ENCODE measurements at places on chromosomes 2 and 18.
A peak's percentile ranks its signal among the peaks of the same experiment; 100 is the strongest.

- no peak for DNase-seq
These were observed 51.1 kb downstream of the COLEC12 start for GRCh38 chr18:449374-449773.

DNA sequence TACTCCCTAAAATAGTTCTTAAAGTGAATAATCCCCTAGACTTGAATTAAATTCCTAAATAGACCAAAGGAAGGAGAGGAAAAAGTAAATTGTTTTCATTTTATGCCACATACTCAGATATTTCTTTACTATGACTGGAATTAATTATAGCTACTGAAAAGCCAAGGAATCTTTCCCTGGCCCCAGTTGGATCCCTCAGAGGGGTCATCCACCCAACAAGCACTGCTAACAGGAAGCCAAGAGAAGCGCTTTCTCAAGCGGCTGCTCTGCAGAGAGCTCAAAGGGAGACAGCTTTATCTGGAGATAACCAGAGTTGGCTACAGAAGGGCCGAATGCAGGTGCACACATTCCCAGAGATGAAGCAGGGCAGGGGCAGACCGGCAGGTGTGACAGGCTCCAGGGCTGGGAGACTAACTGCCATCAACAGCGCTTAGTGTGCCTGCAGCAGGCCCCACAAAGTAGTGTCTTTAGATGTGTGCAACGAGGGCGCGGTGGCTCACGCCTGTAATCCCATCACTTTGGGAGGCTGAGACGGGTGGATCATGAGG, 51.1 kb downstream of the POLR1A start:
- DNase-seq, result no peak

GRCh38 chr2:192151853-192152252, 42.9 kb downstream of the TMEFF2 start:
- DNase-seq, result no peak

- DNase-seq, result no peak
These were observed 49.7 kb downstream of the BABAM2 start for GRCh38 chr2:27940090-27940671.

DNA sequence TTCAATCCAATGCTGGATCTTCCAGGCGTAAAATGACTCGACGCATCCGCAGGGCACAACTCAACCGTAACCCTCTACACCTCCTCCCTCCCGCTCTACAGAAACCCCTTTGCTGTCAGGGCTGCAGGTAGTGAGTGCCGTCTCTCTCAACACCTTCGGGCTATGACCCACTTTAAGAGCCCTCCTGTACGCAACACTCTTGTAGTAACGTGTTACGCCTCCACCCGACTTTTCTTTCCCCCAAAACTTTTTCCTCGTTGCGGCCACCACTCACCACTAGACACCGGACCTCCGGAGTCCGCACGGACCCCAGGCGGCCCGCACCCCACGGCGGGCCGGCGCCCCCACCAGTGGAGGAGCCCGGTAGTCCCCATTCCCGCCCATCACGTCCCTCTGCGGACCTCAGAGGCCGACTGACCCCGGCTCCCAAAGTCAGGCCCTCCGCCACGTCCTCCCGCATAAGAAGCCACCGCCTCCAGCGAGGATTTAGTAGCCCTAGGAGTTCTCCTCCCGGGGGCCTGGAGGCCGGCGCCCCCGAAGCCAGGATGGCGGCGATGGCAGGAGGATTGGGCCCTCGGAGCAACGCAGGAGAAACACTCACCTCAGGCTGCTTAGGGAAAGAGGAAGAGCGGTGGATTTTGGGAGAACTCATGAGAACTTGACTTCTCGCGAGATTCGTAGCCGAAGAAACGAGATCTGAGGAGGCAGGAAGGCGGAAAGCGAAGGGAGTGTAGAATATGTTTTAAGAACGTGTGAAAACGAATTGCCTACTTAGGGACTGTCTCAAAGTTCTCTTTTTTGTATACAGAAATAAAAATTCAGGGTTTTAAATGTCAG, 5.0 kb upstream of the C18orf32 start:
- DNase-seq, result peak; percentile 48

DNA sequence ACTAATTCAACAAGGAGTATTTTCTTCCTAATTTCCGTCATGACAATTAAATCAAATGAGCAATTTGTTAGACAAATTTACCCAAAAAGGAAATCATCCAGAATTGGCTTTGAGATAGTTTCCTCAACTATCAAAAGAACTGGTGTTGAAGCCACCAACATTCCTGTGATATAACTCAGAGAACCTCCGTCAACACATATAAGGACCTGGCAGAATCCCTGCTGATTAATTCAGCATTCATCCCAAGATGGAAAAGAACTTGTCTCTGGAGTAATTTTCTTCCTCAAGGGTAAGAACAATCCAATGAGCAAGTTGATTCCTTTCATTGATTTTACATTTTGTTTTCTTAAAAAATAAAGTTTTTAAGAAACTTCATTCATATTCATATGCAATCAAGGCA, 62.0 kb downstream of the MBD2 start:
- DNase-seq, result no peak

DNA sequence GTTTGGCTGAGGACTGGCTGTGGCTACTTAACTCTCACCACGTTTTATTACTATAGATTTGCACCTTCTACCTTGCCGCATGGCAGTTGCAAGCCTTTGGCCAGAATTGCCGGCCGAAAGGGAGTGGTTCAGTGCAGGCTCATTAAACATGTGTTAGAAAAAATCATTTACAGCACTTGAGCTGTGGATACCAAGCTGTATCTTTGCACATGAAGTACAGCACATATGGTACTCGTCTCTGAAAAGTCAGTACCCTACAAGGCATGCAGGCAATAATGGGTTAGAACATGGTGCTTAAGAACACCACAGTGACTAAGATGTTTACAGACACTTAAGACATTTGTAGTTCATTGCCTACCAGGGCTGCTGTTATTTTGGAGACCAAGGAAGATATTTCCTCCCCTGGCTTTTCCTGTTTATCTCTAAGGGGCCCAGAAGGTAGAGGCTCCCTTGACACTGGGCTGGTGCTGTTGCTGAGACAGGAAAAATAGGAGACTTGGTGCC, 103.1 kb downstream of the ZNF532 start:
- no peak for DNase-seq

DNA sequence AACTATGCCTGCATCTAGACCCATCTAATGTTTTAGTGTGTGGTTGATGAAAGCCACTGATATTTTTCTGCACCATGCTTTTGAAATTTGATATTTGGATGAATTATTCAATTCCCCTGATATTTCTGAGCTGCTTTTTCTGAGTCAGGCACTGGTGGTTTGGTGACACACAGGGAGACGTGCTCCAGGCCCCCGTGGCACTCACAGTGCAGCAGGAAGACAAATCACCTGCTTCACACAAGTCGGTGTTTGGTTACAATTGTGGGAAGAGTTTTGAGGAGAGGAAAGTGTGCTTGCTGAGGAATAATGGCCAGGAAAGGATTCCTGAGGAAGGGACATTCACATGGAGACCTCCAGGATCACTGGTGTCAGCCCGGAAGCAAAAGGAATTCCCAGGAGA, 179.7 kb downstream of the ACKR3 start:
- DNase-seq, result no peak

- DNase-seq, result no peak
These were observed 7.6 kb downstream of the TRIP12 start for GRCh38 chr2:229914171-229914570.

DNA sequence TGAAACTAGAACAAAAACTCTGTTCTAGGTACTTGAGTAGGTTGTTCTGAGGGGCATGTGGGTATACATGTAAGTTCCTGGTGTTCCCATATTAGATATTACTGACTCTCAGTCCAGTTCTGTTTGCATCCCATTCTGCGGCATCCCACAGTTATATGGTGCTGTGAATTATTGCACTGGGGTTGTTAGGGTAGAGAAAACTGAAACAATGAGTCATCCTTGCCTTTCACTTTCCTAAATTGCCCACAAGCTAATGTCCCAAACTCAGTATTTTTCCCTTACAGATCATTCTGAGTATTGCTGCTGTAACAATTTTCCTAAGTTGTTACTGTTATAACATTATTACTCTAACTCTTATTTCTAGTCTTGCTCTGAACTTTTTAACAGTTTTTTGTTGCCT, 3.0 kb downstream of the WDR75 start:
- no peak for DNase-seq

GRCh38 chr2:25879133-25879730, 945 bp upstream of the ASXL2 start:
- DNase-seq, result no peak

All from anterior cingulate cortex (tissue), 58 donors.